ENCODE measurements at places on chromosomes 12 and 14. TPM values are rescaled to one million over a fixed set of nuclear protein-coding genes. Genes with fewer than 3 reads are reported as not detected.

The GZMH gene
- 4.7 TPM for total RNA-seq

The IGFBP6 gene
- 34.6 TPM for total RNA-seq

The SOX5 gene
- total RNA-seq, result 20.1 TPM

The PPHLN1 gene
- total RNA-seq, result 41.8 TPM

The PRR4 gene
- 1.7 TPM for total RNA-seq

The SLC22A17 gene
- total RNA-seq, result 12.1 TPM

The PTGDR gene
- total RNA-seq, result 1.6 TPM

The KRT79 gene
- total RNA-seq, result 5.4 TPM

The FAR2 gene
- total RNA-seq, result 13.3 TPM

The COL2A1 gene
- not detected for total RNA-seq

The TRHDE gene
- total RNA-seq, result 7.3 TPM

The CD27 gene
- total RNA-seq, result 1.5 TPM

DNA sequence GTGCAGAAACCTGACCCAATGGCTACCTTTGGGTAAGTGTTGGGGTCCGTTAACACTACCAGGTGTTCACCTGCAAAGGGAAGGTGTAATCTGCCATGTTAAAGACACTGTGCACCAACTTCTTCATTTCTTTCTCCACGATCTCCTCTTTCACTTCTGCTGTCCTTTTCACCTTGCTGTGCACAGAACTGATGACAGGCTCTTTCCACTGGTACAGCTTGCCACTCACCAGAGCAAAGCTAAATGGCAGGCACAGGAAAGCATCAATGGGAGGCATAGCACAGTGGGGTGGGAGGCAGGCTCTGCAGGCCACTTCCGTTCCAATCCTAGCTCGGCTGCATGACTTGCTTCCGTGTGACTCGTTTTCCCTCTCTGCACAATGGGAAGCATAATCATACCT, 2.6 kb upstream of the C12orf76 start:
- no peak for DNase-seq
- H3K27ac ChIP-seq, result no peak overlapping the region
- H3K4me1 ChIP-seq, result peaks cover 24% of the 10 kb centered on the region
- no peaks in the 10 kb centered on the region for H3K36me3 ChIP-seq

- no peak for DNase-seq
- peaks cover 8% of the 10 kb centered on the region for H3K4me1 ChIP-seq
- H3K4me3 ChIP-seq, result no peak overlapping the region
- H3K36me3 ChIP-seq, result no peaks in the 10 kb centered on the region
- no peak overlapping the region for H3K27ac ChIP-seq
- H3K27me3 ChIP-seq, result no peaks in the 10 kb centered on the region
These were observed 15.6 kb upstream of the TXNRD1 start for GRCh38 chr12:104199964-104200363.

GRCh38 chr12:104641862-104642261, 185.1 kb downstream of the CHST11 start:
- H3K27me3 ChIP-seq, result no peaks in the 10 kb centered on the region
- no peak overlapping the region for H3K27ac ChIP-seq
- H3K4me1 ChIP-seq, result peaks cover 8% of the 10 kb centered on the region
- H3K4me3 ChIP-seq, result no peak overlapping the region

GRCh38 chr12:22766911-22767420, 142.0 kb downstream of the ETNK1 start:
- H3K27me3 ChIP-seq, result no peaks in the 10 kb centered on the region
- H3K27ac ChIP-seq, result no peak overlapping the region
- no peaks in the 10 kb centered on the region for H3K36me3 ChIP-seq
- H3K4me1 ChIP-seq, result no peaks in the 10 kb centered on the region

DNA sequence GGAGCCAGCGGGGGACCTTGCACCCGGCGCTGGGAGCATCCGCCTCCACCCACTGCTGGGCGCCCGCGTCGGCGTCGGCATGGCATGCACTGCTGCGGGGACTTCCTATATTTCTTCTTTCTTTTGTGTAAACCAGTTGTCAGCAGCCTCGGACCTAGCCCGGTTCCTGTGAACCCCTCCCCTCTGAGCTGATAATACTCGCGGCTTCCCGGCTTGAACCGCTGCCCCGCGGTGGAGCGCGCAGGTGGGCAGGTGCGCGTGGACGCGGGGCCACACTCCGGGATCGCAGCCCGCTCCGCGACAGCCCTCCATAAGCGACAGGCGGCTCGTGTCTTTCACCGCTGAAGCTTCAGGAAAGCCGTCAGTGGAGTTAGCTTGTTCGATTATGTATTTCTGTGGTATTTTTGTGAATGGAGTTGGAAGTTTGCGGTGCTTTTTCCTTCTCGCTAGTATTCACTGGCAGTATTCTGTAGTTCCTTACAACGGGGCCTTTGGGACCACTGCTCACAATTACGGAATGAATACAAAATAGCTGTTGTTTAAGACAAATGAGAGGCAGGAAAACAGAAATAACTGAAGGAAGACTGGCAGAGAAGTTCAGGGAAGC, 870 bp downstream of the BMAL2 start:
- H3K4me3 ChIP-seq, result peak overlapping the region; percentile 71
- peaks cover 12% of the 10 kb centered on the region for H3K27me3 ChIP-seq
- DNase-seq, result peak; percentile 77
- no peak overlapping the region for H3K27ac ChIP-seq
- peaks cover 16% of the 10 kb centered on the region for H3K4me1 ChIP-seq
- no peaks in the 10 kb centered on the region for H3K36me3 ChIP-seq

DNA sequence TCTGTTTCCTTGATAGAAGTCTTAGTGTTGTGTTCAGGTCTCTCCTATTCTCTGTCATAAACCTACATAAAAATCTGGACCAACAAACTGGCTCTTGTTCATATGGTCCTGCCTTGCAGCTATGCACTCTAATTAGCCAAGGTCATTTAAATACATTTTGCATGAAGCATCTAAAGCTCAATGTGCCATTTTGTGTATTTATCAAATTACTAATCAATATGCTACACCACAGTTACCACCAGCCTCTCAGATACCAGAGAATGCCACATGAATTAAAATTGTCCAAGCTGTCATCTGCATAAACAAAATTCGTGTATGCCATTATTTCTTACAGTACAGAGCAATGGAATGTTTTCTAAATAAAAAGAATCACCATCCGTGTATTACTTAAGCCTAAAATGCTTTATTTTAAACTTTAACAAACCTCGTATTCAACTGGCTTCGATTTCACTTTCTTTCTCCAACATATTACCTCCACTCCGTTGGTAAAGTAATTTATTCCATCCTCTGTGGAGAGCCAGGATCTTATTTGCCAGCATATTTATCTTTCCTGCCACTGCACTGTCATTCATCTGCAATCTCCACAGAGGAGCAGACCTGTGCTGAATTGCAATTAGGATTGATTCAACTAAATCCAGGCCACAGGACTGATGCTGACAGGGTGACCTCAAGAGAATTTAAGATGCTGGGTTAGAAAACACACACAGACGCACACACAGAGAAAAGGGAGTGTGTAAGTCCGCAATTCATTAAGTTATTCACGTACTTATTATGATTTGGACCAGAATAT, 284.1 kb upstream of the FOXG1 start:
- no peak for DNase-seq
- no peaks in the 10 kb centered on the region for H3K36me3 ChIP-seq
- no peak overlapping the region for H3K27ac ChIP-seq

DNA sequence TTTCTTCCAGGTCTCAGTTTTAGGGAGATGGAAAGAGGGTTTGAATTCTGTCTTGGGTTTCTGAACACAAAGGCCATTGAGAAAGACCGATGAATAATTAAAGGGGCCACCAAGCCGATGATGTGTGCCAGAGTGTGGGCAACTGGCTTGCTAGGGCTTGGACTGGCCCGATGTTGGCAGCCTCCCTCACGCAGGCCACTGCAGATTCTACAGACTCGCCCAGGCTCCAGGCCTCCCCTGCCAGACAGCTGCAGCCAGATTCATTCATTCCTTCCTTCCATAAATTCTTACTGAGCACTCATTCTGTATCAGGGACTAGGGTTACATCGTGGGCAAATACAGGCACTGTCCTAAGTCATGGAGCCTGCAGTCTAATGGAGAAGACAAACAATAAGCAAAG, 34.9 kb downstream of the ACTN1 start:
- H3K27me3 ChIP-seq, result no peaks in the 10 kb centered on the region
- DNase-seq, result no peak
- no peaks in the 10 kb centered on the region for H3K36me3 ChIP-seq
- peaks cover 73% of the 10 kb centered on the region for H3K4me1 ChIP-seq

DNA sequence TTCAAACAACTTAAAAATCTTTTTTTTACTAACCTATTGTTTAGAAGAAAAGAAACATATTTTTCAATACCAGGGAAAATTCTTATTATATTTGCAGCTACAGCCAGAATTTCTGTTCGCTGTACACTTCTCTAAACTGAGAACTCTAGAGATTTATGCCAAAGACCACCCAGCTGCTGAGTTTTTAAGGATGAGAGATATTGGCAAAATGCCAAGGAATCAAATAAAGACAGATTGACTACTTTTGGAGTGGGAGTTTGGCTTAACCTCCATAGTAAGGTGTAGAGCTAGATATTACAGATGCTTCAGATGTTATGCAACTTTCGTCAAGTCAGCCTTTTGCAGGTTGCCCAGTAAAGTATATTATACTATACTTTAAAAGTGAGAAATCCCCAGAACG, 71.8 kb downstream of the TTLL5 start:
- no peak for DNase-seq
- peaks cover 12% of the 10 kb centered on the region for H3K36me3 ChIP-seq
- H3K27ac ChIP-seq, result no peak overlapping the region
- no peaks in the 10 kb centered on the region for H3K27me3 ChIP-seq

DNA sequence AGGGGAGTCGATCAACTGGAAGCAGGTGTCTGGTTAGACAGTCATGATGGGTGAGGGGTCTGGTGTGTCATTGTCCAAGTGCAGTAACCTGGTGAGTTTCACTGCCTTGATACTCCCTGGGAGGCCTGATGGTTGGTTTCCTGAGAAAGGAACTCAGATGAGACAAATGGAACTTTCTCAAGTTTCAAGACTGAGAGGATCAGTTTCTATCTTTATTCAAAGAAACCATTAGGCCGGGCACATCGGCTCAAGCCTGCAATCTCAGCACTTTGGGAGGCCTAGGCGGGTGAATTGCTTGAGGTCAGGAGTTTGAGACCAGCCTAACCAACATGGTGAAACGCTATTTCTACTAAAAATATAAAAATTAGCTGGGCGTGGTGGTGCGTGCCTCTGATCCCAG, 776.1 kb downstream of the AACS start:
- no peaks in the 10 kb centered on the region for H3K36me3 ChIP-seq
- no peak overlapping the region for H3K4me3 ChIP-seq

GRCh38 chr12:21438643-21439042, 1.2 kb downstream of the PYROXD1 start:
- peaks cover 23% of the 10 kb centered on the region for H3K36me3 ChIP-seq
- DNase-seq, result no peak
- peak overlapping the region; percentile 70 for H3K4me3 ChIP-seq
- H3K27me3 ChIP-seq, result no peaks in the 10 kb centered on the region
- H3K4me1 ChIP-seq, result peaks cover 17% of the 10 kb centered on the region

DNA sequence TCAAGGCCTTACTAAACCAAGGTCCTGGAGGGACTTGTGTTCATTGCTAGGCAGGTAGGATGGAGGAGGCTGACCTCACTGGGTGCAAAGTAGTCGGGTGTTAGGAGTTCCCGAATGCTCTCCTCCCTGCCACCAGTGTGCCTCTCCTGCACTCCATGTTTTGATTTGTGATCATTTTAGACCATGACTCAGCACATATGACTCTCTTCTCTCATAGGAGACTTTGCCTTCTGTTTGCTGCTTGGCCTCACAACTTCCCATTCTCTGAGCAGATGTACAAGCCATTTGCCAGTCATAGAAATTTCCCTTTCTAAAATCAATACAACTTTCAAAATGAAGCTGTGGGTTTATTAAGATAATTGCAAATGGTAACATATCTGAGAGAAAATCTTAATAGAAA, 46.6 kb upstream of the LRIG3 start:
- H3K4me1 ChIP-seq, result no peaks in the 10 kb centered on the region
- no peaks in the 10 kb centered on the region for H3K36me3 ChIP-seq
- no peaks in the 10 kb centered on the region for H3K27me3 ChIP-seq

DNA sequence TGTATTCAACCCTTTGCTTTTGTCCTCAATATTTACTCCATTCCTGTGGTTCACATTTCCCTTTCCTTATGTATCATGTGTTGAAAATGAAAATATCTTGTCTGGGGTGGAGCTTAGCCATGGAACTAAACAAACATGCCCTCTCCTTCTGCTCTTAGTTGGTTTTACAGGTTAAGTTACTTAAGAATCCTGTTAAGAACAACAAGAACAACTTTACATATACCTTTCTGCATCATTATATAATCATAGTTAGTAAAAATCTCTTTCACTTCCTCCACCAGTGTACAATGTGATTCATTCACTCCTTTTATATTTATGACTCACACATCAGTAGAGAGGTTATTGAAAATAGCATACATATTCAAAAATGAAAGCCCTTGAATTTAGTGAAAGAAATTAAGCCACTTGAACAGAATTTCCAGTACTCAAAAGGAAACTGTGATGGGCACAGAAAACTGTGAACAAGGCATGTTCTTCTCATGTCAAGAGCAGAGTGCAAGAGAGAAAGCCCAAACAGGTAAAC, 307.7 kb downstream of the CCDC91 start:
- no peak overlapping the region for H3K27ac ChIP-seq
- no peaks in the 10 kb centered on the region for H3K4me1 ChIP-seq
- H3K4me3 ChIP-seq, result no peak overlapping the region
- no peak for DNase-seq

GRCh38 chr12:98754095-98754494, 109.0 kb downstream of the APAF1 start:
- H3K27ac ChIP-seq, result no peak overlapping the region
- no peak for DNase-seq
- no peaks in the 10 kb centered on the region for H3K4me1 ChIP-seq

DNA sequence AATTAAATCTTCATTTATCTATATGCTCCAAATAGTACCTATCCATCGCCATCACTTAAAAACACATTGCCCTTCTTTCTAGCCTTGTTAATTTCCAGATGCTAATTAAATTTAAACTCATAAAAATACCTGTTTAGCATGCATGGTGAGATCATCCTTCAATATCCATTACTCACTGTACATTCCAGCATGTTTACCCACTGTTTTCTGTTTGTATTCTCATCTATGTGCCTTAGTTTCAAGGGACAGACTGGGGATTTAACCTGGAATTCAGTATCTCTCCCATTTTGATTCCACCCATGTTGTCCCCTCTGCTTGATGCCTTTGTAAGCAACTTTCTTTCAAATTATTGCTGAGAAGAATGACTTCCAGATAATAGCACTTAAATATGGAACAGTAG, 208.0 kb downstream of the SPTSSA start:
- no peaks in the 10 kb centered on the region for H3K36me3 ChIP-seq
- no peak overlapping the region for H3K4me3 ChIP-seq
- no peak for DNase-seq
- no peak overlapping the region for H3K27ac ChIP-seq
- H3K4me1 ChIP-seq, result no peaks in the 10 kb centered on the region

- H3K27ac ChIP-seq, result no peak overlapping the region
- H3K4me1 ChIP-seq, result no peaks in the 10 kb centered on the region
- no peaks in the 10 kb centered on the region for H3K27me3 ChIP-seq
- no peaks in the 10 kb centered on the region for H3K36me3 ChIP-seq
- no peak overlapping the region for H3K4me3 ChIP-seq
These were observed 481.5 kb downstream of the NPAS3 start for GRCh38 chr14:33420051-33420627.

- no peak for DNase-seq
- no peaks in the 10 kb centered on the region for H3K36me3 ChIP-seq
- H3K4me3 ChIP-seq, result no peak overlapping the region
- H3K27me3 ChIP-seq, result no peaks in the 10 kb centered on the region
These were observed 185.7 kb downstream of the DAD1 start for GRCh38 chr14:22403296-22403695.

Measured in upper lobe of right lung (tissue), 1 donor.